CD8-positive, alpha-beta T cell (primary cell): ENCODE measurements at places on chromosomes 12 and 14.

DNA sequence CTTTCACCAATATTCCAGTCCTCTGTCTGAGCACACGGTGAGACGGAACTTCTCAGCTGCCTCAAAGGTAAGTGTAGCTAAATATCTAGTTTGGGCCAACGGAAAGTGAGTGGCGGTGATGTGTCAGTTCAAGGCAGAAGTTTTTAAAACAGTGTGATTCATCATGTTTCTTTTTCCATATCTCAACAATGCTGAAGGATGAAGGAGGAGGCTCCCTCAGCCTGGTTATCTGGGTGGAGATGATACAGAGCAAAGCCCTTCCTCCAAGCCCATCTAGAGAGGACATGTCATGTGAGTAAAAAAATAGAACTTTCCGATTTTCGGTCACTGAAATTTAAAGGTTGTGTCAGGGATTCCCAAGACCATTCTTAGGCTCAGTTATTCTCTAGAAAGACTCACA, 13.1 kb upstream of the ANP32D start:
- DNase-seq = no peak

DNA sequence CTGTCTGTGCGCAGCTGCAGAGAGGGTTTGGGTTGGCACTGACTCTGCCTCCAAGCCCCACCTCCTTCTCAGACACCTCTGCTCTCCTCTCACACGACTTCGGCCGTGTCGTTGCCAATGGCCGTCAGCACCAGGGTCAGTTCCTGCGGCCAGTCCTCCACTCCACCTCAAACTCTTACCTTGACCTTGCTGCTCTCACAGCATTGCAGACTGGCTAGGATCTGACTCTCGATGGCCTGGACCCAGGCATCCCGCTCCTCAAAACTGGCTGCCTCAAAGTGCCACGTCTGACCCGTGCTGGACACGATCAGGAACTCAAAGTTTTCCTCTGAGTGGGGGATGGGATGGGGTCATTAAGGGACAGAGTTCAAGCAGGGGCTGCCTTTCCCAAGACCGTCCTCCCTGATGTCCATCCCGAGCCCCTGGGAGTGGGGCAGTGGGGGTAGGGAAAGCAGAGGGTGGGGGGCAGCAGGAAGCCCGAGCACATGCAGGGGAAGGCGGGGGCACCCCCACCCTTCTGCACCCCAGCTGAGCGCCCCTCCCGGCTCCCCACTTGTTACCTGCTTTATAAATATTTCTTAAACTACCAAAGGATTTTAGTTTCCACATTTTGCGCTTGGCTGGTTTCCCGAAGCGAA, 10.7 kb downstream of the AGAP2 start:
- no peak for DNase-seq

DNA sequence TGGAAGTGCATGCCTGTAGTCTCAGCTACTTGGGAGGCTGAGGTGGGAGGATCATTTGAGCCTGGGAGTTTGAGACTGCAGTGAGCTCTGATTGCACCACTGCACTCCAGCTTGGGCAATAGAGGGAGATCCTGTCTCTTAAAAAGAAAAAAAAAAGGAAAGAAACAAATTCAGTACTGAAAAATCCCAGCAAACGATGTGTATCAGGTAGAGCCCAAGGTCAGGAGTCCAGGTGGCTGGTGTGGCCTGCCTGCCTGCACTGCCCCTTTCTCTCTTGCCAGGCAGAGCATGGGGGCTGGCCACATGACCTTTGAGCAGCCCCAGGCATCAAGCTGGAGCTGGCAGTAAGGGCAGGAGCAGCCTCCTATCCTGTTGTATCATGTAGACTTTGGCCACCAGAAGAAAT, 31.8 kb downstream of the ELK3 start:
- DNase-seq = no peak

DNA sequence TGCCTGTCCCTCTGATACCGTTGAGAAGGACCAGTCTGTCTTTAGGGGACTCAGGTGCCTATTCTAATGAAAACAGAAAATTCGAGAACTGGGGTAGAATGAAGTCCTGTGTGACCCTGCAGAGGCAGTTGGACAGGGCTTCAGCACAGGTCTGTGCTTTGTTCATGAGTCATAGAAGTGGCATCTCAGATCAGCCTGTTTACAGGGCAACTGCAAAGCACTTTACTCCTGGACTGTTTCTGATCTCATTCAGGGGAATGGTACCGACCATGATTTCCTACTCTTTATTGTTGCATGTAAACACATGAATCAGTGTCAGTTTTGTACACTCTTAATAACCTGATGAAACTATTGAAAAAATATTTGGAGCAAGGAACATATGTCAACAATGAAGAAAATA, 1517.0 kb downstream of the AACS start:
- no peak for DNase-seq

DNA sequence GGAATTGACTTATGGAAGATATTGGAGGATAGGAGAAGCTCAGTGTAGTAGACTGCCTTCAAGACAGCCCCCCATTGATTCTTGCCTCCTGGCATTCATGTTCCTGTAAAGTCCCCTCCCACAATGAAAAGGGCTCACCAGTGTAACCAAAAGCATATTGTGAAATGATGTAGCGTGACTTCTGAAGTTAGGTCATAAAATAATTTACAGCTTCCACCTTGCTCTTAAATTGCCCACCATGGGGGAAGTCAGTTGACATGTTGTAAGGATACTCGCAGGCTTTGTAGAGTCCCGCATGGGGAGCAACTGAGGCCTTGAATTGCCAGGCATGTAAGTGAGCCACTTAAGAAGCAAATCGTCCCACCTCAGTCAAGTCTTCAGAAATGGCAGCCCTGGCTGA, 25.1 kb downstream of the GTSF1 start:
- no peak for DNase-seq

DNA sequence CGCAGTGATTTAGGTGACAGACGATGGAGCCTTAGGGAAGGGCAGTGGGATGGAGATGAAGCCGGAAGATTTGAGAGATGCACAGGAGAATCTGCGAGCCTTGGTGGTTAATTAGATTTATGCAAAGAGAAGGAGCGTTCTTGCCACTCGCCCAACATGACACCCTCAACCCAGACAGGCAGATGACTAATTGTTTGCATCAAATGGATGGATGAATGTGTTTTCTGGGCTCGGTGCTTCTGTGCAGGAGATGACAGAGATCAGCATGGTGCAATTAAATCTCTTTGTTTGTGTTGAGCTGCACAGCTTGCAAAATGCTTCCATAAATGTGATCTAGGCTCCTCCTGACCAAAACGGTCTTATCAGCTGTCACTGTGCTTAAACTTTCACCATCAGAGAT, 202.3 kb upstream of the PRMT8 start:
- no peak for DNase-seq

GRCh38 chr14:45120096-45120495, 14.2 kb downstream of the FKBP3 start:
- no peak for DNase-seq

- no peak for DNase-seq
These were observed 421.2 kb downstream of the CCDC91 start for GRCh38 chr12:28611449-28611848.

DNA sequence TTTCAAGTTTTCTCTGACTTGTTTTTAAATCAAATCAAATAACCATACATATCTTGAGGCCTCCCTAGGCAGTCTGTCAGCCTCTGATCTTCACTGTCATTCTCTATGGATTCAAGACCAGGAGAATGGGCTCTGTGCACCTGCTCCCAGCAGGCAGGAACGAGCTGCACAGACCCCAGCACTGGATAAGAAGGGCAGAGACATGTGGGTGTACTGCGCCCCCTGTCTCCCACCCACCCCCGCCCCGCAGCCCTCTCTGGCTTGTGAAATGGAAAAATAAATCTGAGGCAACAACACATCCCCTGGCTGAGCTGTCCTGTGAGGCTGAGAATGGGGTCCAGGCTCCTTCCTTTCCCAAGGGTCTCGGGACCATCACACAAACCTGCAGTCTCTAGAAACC, 26.3 kb downstream of the CLMN start:
- DNase-seq = no peak
